ENCODE measurements at places on chromosomes 12 and 14. TPM values are rescaled to one million over a fixed set of nuclear protein-coding genes. Genes with fewer than 3 reads are reported as not detected.

- peak; percentile 0 for DNase-seq
These were observed 6.4 kb upstream of the CLEC6A start for GRCh38 chr12:8449355-8449859.

GRCh38 chr12:121080909-121081308 is 41.9 kb upstream of the OASL start:
- no peak for DNase-seq

PLEKHG7 gene
- not detected for total RNA-seq

- DNase-seq, result no peak
These were observed 42.9 kb upstream of the FAM222A start for GRCh38 chr12:109670731-109671130.

GRCh38 chr14:106013879-106014376 is 487.5 kb downstream of the TMEM121 start:
- no peak for DNase-seq

GRCh38 chr14:44436458-44436857 is 70.6 kb downstream of the FSCB start:
- no peak for DNase-seq

GRCh38 chr14:34461334-34462131 is 507 bp downstream of the SPTSSA start:
- peak; percentile 52 for DNase-seq

DNA sequence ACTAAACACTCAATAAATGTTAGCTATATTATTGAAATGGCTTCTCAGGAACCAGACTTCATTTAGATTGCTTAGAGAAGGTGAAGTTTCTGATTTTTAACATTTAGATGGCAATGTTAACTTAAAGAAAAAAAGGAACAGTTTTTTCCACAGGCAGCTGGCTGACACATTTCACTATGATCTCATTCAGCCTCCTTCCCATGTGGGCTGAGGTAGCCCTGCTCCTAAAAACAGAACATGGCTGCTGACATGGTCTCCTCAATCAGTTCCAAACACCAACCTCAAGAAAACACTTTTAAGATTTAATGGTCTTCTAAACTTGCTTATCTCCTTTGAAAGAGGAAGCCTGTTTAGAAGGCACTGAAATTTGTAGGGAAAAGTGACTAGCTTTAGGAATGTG is 23.8 kb downstream of the GNS start:
- no peak for DNase-seq

DRAM1 gene
- total RNA-seq, result 26.8 TPM

- no peak for DNase-seq
These were observed 42.6 kb upstream of the SYCP3 start for GRCh38 chr12:101781834-101782233.

OR10G2 gene
- total RNA-seq, result not detected

DNA sequence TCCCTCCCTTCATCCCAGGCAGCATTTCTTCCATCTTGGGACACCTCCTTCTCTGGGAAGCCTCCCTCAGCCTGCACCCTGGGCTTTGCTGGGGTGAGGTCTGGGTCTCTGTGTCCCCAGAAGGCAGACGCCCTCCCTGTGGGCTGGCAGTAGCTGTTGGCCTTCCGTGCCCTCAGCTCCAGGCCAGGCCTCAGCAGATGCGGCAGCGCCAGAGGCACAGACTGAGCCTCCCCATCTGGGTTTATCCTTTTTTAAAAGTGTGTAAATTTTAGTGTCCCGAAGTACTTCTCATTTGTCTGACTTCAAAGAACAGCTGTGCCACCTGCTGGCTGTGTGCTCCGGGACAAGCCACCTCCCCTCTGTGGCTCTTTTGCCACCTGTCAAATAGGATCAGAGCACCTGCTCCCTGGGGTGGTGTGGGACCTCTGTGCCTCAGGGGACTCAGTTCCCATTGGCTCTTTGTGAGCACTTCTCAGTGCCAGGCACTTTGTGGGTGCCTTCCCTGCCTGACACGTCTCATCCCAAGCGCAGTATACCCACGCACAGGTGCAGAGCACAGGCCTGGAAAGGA is 11.1 kb downstream of the EXOC3L4 start:
- peak; percentile 41 for DNase-seq

KRT82 gene
- not detected for total RNA-seq

DNA sequence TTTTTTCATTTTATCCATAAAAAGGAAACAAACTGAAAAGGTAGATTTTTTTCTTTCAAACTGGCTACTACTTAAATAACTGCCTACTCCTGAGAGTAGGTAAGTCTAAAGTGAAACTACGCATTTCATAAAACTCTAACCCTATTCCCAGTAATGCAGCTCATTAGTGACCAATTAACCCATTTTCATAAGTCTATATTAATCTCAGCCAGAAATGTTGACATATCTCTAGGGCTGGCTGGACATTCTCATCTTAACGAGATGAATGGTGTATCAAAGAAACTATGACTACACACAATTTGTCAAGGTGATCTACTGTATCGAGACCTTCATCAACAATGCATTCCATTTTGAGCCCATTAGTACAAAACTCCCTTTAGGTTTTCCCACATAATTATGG is 57.2 kb downstream of the EPS8 start:
- no peak for DNase-seq

OVCH1 gene
- total RNA-seq, result under 0.01 TPM

DNA sequence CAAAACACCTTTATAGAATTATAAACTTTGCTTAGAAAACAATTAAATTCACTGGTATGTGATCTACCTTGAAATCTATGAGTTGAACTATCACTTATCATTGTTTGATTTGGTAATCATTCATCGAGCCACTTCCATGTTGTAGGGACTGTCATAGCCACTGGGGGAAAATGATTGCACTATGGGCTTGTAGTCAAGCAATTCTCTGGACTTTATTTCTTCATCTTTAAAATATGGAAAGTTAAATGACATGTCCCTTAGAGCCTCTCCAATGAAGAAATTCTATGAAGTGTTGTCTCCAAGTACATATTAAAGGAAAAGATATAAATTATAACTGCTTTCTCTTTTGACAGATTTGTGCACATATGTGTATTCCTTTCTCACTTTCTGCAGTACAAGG is 97.3 kb downstream of the NELL2 start:
- no peak for DNase-seq

DNA sequence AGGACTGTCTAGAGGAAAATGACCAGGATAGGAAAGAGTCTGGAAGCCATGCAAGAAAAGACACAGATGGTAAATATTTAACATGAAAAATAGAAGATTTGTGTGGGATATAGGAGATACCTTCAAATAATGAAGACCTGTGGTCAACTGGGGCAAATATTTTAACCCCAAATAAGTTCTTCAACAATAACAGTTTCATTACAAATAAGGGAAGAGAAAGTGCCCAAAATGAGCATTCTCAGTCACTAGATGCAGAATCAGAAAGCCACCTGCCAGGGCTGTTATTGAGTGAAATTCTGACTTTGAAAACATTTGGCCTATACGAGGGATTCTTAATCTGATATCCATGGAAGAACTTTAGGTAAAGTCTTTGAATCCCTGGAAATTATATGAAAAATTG is 231.2 kb upstream of the PLEKHG7 start:
- no peak for DNase-seq

DNA sequence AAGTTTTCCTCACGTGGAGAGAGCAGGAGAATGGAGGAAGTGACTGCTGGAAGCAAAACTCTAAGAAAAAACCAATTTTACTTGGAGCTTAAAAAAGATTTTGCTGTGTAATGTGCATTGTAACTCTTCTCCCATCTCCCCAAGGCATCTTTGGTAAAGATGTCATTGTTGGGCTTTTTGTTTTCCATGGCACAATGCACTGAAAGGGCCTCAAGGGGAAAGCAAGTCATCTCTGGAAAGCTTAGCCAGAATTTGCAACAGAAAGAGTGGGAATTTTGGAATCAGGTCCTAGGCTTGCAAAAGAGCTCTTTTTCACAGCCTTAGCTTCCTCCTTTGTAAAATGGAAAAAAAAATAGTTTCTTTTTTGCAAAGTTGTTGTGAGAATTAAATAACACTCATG is 7.9 kb upstream of the PPM1A start:
- no peak for DNase-seq

KLHL33 gene
- total RNA-seq, result under 0.01 TPM

GRCh38 chr14:43297794-43298193 is 1209.3 kb downstream of the FSCB start:
- no peak for DNase-seq
